CD4-positive, alpha-beta T cell treated with Interleukin-4 for 4 hours (primary cell): ENCODE measurements at places on chromosomes 1 and 21.

DNA sequence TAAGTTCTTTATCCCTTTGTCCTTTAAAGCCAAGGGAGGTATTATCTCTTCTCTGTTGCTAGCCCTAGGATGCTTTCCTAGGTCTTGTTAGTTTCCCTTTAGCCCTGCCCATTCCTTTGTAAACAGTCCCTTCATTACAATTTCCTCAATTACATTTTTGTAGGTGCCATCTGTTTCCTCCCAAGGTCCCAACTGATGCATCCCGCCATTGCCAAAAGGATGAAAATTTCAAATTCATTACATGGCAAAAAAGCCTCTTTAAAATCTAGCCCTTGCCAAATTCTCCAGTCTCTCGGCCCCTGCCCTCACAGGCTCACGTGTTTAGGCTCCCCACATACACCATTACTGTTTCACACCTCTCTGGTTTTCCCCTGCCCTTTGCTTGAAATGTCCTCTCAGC lies 151.9 kb upstream of the C1orf87 start:
- DNase-seq: no peak

DNA sequence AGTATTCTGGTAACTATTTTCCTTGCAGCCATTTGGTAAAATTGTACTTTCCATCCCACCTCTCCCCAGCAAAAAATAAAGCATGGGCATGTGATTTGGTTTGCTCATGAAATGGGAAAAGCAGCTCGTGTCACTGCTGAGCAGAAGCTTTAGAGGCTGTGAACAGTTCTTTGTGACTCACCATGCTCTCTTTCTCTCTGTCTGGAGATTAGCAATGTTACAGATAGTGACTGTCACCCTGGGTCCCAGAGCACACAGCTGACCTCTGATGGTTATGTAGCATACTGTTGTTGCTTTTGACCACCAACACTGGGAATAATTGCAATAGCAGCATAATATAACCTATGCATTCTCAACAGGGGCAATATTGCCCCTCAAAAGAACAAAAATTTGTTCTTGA lies 70.6 kb downstream of the RGS2 start:
- no peak for DNase-seq

DNA sequence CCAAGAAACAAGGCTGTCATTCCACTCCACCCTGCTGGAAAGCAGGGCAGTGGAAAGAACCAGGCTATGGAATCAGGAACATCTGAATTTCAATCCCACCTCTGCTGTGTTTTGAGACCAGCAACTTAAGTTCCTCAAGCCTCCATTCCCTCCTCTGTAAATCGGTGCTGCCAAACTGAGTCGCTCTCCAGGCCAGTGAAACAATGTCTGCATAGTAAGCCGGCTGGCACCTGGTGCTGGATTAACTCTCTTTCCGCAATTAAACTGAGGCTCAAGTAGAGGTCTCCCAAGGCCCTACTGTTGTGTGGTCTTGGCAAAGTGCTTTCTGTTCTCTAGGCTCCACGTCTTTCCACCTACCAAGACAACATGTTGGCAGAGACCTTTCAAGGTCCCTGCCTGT lies 65.3 kb downstream of the SSBP3 start:
- no peak for DNase-seq

GRCh38 chr1:78263946-78264345 lies 218.2 kb downstream of the GIPC2 start:
- DNase-seq: no peak

DNA sequence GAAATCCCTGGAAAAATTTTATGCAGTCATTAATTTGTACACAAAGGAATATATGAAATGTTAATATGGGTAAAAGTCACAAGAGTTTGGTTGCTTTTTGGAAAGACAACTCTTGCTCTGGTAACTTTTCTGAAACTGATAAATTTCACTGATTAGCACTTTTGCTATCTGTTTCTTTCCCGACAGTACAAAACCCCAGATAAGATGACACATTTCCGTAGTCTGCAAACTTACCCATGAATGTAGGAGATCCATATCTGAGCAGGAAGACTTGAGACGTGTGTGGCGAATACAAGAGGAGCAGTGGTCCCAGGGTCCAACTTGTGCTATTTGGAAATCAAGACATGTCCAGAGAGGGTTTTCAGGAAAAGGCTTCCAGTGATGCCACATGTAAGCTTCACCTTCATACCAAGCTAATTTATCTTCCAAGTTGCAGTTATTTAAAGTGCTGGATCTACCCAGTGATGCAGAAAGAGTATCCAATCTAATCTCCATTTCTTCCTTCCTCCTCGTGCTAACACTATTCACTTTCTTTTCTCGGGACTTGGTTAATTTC lies 35.9 kb upstream of the SAMSN1 start:
- DNase-seq: peak; percentile 72

- DNase-seq: no peak
Observed at GRCh38 chr1:85692730-85693314, 15.4 kb downstream of the ZNHIT6 start.

- no peak for DNase-seq
Observed at GRCh38 chr1:148161053-148161901, 9.2 kb upstream of the NBPF11 start.

- no peak for DNase-seq
Observed at GRCh38 chr1:221897321-221897721, 155.4 kb upstream of the DUSP10 start.

DNA sequence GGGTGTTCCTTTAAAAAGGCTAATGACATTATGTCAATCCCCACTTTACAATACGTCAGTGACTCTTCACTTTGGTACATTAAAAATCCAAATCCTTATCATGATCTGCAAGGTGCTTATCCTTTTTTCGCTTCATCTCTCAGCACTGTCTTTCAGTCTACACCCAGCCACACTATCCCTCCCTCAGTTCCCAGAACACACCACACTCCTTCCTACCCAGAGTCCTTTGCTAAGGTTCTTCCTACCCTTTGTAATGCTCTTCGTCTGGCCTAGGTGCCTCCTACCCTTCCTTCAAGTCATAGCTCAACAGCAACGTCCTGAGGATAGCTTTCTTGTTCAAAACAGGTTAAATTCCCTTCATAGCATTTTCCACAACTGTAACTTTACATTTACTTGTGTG lies 152.6 kb downstream of the RERE start:
- DNase-seq: no peak

DNA sequence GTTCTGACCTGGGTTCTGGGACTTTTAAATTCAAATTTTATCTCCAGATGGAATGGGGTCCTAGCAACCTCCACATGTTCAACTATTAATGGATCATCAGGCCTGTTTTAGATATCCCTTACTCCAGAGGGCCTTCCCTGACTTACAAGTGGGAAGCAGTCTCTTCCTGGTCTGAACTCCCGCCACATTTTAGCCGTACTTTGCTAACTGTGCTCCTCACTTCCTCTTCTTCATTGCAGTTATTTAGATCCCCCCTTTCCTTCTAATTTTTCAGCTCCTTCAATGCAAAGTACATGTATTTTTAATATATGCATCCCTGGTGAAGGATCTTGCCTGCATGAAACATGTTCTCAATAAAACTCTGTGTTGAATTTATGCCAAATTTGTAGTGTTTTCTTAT lies 3.7 kb downstream of the CD1A start:
- no peak for DNase-seq

DNA sequence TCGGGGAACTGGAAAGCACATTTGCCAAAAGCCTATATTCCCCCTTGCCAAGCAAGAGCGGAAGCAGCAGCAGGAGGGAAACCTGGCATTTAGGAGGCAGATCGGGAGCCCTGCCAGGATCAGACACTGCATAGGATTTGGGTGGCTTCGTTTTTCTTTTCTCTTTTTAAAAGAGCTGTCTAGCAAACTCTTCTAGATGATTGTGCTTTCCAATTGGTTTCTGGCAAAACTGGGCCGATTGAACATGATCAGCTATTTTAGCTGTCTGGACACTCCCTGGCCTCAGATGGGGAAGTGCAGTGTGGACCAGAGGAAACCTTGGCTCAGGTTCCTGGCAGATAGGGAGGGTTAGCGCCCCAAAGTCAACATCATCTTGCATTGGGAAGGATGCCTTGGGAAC lies 414.0 kb upstream of the KAZN start:
- DNase-seq: no peak

DNA sequence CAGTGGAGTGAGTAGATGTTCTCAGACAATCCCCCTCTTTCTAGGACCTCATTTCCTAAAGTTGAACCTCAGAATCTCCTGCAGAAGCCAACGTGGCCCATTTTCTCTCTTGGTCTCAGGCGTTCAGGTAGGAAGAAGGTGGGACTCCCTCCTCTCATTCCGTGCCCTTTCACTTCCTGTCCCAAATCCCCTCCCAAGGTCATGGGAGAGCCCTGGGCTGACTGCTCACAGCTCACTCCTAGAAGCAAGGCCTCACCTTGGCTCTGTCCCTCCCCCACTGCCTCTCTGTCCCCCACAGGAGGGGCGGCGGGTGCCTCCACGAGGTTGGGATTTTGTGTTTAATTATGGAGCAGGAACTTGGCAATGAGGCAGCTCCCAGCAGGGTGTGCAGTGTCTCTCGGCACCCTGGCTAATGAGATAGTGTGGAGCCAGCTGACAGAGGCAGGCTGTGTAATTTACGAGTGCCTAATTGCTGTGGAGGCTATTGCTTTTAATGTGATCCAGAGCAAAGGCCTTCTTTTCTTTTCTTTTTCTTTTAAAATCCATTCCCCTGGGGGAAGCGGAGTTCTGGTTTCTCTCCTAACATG lies 9.1 kb upstream of the CDK18 start:
- DNase-seq: no peak
